ENCODE measurements at places on chromosomes 1 and 21.

DNA sequence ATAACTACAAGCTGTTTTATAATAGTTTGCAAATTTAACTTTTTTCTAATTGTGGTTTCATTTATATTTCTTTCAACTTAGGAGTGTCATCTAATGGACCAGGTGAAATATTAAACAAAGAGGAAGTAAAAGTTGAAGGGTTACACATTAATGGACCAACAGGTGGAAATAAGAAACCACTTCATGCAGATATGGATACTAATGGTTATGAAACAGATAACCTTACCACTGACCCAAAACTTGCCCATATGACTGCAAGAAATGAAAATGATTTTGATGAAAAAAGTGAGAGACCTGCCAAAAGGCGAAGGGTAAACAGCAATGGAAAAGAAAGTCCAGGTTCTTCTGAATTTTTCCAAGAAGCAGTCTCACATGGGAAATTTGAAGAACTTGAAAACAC, 59.7 kb downstream of the MIER1 start:
- DNase-seq, result no peak

DNA sequence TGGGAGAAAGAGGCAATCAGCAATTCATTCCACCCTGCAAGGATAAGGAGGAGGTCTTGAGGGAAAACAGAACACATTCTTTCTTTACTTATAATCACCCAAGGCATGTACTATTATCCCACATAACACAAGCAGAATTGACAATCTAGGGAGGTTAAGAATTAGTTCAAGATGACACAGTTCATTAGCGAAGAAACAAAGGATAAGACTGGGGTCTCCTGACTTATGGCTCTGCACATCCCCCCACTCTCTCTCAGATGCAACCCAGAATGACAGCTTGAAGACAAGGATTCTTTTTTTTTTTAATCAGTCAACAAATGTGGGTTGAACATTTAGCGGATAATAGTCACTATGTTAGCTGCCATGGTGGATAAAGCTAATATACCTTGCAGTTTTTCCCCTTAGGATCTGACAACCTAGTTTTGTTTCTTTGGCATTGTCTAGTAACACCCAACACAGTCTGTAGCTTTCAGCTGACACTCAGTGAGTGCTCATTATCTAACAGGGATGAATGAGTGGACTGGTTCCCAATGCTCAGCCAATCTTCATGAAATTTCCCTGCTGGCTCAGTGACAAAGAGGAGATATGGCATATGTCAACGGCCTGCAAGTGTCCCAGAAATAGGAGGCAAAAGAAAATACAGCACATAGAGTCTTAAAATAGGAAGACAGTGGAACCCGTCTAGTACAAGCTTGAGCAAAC, 35.1 kb downstream of the RXRG start:
- no peak for DNase-seq

DNA sequence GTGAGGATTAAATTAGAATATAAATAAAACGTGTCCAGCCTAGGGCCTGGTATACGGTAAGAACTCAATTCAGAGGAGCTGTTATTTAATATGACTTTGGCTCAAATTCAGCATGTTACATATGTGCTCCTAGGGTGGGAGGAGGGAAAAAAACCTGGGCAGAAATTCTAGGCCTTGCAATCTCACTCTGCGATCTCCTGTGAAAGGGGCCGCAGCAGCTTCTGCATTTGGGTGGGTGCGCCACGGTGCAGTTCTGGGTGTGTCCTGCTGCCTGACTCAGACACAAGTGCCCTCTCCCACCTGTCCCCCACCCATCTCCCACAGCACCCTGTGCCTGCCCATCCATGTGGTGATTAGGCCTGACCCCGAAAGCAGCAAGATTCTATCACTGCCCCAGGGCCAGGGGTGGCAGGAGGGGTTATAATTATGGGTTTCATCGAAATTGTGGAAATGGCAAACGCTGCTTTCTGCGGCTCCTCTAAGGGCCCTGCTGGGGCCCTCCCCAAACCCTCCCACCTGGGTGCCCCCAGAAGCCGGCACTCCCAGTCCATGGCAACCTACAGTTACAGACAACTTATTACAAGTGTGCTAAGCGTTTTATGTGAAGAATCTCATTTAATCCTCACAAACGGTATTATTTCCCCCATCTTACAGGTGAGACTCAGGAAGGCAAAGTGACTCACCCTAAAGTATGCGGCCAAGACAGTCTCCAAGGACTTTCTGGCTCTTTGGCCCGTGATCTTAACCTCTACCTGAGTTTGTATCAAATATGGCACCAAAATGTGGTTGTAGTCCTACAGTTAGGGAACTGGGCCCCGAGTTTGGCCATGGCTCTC, 25.5 kb upstream of the GRHL3 start:
- DNase-seq, result no peak

- no peak for DNase-seq
Observed at GRCh38 chr1:15902882-15903281, 55.4 kb downstream of the SPEN start.

DNA sequence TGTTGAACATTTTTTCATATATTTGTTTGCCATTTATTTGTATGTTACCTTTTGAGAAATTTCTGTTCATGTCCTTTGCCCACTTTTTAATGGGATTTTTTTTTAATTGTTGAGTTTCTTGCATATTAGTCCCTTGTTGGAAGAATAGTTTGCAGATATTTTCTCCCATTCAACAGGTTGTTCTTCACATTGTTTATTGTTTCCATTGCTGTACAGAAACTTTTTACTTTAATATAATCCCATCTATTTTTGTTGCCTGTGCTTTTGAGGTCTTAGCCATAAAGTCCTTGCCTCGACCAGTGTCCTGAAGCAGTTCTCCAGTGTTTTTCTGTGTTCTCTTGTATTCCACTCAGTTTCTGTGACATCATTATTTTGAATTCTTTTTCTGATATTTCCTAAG, 54.2 kb upstream of the B3GALT2 start:
- no peak for DNase-seq

- DNase-seq, result no peak
Observed at GRCh38 chr1:224880593-224881307, 48.7 kb upstream of the DNAH14 start.

GRCh38 chr1:204268101-204268500, 54.3 kb upstream of the GOLT1A start:
- no peak for DNase-seq

GRCh38 chr1:169105087-169105433, 1.4 kb upstream of the ATP1B1 start:
- no peak for DNase-seq

GRCh38 chr21:14959343-14959742, 105.5 kb downstream of the NRIP1 start:
- no peak for DNase-seq

- DNase-seq, result no peak
Observed at GRCh38 chr1:53478502-53478818, 19.3 kb downstream of the DMRTB1 start.

GRCh38 chr1:240194120-240194519, 102.4 kb downstream of the FMN2 start:
- no peak for DNase-seq

DNA sequence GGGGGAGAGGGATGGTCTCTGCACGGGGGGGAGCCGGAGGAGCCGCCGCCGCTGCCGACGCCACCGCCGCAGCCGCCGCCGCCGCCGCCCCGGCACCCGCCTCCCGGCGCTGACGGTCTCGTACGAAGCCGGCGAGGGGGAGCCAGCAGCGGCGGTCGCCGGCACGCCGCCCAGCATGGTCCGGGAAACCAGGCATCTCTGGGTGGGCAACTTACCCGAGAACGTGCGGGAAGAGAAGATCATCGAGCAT, 311 bp downstream of the SPEN start:
- no peak for DNase-seq

- DNase-seq, result no peak
Observed at GRCh38 chr21:32806810-32807386, 35.3 kb upstream of the PAXBP1 start.

GRCh38 chr1:232614811-232615210, 15.1 kb downstream of the SIPA1L2 start:
- DNase-seq, result no peak

DNA sequence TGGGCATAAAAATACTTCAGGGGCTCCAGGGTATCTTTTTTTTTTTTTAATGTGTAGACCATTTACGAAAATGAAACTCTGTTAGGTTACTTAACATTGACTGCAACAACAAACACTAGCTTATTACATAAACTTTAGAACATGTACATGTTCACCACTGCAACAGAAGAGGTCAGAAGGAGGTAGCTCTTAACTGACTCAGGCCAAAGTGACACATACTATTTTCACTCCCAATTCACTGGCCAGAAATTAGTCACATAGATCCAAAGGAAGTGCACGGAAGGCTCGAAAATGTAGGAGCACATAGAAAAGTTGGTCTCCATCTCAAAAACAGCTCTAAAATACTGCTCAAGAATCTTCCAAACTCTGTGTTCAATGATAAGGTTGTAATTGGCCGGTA, 107.2 kb downstream of the AKT3 start:
- DNase-seq, result no peak

DNA sequence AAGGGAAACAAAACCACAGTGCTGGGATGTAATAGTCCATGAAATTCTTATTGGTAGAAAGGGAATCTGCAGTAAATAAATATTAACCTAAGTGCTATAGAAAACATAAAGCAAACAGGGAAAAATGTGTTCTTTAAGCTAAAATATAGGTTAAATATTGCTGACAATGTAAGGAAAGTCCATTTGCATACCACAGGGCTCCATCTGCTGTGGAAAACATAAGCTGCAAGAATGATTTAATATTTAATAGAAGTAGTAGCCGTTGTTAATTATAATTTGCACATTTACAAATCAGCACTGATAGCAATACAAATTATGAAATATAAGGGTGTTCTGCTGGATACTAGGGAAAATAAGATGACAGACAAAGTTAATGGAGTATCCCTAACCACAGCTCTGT, 444.9 kb upstream of the PKN2 start:
- DNase-seq, result no peak

DNA sequence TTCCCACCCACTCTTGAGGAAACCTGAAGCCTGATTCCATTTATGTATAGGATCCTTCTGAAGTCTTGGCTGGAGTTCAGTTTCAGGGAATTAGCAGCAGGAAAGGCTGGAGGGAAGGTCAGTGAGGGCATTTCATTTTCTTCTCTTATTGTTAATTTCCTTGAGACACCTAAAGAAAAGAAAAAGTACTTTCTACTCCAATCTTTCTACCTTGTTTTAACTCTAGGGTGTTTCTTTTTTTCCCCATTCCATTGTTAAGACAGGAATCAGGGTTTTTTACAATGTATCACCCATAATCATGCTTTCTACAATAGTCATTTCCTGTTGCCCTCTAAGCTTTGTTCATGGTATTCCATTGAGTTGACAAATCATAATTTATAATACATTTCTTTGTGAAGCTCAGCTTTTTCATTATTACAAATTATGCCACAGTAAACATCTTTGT, 27.4 kb downstream of the SNRPE start:
- no peak for DNase-seq

Data from body of pancreas (tissue), 4 donors.